Epithelial cell of prostate (primary cell): ENCODE measurements at places on chromosomes 11 and 22.

- no peak for DNase-seq
Measured at GRCh38 chr11:116691771-116692177, 81.0 kb downstream of the BUD13 start.

DNA sequence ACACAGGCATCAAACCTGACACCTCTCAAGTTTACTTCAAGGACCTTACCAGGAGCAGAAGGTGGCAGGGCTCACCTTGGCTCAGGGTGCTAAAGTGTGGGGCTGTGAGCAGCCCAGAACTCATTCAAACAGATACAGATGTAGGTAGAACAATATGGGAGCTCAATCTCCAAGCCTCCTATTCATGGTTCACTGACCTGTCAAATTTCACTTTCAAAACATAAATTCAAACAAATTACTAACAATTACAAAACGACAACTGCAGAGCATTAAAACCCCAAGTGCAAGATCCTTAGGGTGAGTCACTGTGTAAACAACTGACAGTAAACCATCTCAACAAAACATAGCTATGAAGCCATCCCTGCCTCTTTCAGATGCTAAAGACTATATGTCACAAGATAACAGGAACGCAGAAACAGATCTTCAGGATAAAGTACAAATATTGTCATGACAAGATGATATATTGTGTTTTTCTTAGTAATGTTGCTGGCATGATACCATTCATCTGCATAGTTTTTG lies 303.5 kb upstream of the ANO3 start:
- peak; percentile 8 for DNase-seq

GRCh38 chr11:96367342-96367741 lies 22.4 kb downstream of the CCDC82 start:
- no peak for DNase-seq

GRCh38 chr11:101508370-101508769 lies 75.4 kb downstream of the TRPC6 start:
- no peak for DNase-seq

DNA sequence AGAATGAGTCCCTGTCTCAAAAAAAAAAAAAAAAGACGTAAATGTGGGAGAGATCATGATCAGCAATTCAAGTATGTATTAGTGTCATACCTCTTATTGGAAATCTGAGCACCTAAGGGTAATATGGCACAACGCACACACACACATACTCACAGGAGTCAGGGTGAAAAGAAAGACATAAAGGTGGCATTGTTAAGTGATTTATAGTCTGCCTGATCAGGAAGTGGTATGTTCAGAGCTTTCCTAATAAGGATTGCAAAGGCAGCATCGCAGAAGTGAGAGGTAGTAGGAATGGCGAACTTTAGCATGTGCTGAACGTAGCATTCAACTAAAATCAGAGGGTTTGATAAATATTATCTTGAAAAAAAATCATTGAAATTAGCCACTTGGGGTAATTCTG lies 854.3 kb downstream of the METTL15 start:
- DNase-seq, result peak; percentile 84

GRCh38 chr11:9315078-9315688 lies 790 bp upstream of the TMEM41B start:
- no peak for DNase-seq

- DNase-seq, result no peak
Measured at GRCh38 chr11:59207988-59208451, 4.7 kb downstream of the MPEG1 start.

- DNase-seq, result no peak
Measured at GRCh38 chr11:117600234-117600783, 196.7 kb downstream of the DSCAML1 start.

- no peak for DNase-seq
Measured at GRCh38 chr11:123129920-123130319, 65.1 kb downstream of the CLMP start.

DNA sequence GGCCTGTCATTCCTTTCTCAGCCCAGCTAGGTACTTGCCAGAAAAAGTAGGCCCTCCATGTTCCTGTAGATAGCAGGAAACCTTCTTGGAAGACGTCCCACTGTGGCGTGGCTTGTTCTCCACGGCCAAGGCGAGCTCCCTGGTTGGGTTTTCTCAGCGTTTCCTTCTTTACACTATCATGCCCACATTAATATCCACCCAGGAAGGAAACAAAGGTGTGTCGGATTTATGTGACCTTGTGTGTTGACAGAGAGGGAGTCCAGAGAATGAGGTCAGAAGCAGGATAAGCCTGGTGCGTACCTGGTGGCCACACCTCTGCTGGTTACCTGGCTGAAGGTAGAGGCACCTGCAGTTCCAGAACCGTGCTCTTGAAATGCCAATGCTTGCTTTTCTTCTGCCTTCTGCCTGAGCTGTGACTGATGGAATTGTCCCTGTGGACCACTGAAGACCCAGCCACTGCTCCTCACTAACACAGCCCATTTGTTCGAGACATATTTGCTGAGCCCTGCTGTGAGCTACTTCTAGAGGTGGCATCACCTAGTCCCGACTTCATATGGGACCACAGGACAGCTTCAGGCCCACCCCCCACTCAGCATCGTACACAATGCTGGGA lies 7.9 kb downstream of the ASPHD2 start:
- DNase-seq, result peak; percentile 29

GRCh38 chr11:1782831-1783724 lies 19.4 kb upstream of the CTSD start:
- DNase-seq, result no peak
